T-helper 1 cell (primary cell): ENCODE measurements at places on chromosomes 12 and 14.

- no peak for DNase-seq
Observed at GRCh38 chr14:105258846-105259245, 10.5 kb downstream of the BTBD6 start.

GRCh38 chr14:105485739-105486162 is 935 bp upstream of the CRIP1 start:
- DNase-seq, result peak; percentile 46

GRCh38 chr12:125069616-125070015 is 4.4 kb downstream of the AACS start:
- no peak for DNase-seq

DNA sequence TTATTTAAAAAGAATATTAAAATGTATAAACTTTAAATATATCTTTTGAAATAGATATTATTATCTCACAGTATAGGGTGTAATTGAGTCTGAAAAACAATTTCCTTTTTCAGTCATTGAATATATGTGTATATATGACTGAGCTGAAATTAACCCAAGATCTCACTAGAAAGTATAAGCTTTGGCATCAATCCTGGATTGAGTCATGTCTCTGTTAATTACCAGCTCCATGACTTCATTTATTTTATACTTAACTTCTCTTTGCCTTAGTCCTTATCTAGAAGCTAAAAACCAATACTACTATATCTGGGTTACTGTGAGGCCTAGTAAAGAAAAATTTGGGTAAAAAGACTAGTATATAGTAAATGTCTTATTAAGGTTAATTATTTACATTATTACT is 1020.3 kb downstream of the LRFN5 start:
- DNase-seq, result no peak

DNA sequence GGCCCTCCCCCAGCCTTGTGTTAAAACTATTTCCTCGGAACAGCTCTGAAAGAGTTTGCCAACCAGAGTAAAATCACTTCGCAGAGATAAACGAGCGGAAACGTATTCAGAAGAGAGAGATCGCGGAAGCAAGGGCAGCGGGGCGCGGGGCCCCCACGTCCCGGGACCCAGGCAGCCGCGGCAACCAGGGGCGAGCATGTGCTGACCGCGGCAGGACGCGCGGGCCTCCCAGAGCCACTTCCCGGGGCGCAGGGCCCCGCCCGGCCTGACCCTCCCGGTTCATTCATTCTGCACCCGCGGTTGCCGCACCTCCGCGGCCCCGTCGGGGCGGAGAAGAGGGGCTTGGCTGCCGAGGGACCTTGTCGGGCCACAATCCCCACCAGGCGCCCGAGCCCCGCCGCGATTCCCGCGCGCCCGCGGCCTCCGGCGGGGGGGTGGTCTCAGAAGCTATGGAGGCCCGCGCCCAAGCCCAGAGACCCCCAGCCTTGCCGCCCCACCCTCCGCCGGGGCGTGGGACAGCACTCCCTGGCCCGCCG is 598 bp downstream of the UBE2N start:
- DNase-seq, result peak; percentile 45

DNA sequence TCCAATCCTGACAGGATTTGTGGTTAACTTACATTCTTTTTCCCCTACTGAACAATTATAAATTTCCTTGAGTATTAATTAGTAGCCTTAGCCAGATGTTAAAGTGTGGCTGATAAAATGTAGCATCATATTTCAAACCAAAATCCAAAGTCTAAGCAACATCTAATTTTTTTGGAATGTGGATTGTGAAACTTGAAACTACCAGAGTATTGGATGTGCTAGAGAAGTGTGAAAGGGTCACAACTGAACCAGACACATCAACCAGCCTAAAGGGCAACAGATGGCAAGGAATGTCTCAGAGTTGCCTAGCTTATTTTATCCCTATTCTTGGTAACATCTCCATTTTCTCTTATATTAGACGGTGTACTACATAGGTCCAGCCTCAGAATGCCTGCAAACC is 153.1 kb upstream of the DCN start:
- no peak for DNase-seq

GRCh38 chr12:119512772-119513497 is 80.6 kb upstream of the TMEM233 start:
- no peak for DNase-seq

DNA sequence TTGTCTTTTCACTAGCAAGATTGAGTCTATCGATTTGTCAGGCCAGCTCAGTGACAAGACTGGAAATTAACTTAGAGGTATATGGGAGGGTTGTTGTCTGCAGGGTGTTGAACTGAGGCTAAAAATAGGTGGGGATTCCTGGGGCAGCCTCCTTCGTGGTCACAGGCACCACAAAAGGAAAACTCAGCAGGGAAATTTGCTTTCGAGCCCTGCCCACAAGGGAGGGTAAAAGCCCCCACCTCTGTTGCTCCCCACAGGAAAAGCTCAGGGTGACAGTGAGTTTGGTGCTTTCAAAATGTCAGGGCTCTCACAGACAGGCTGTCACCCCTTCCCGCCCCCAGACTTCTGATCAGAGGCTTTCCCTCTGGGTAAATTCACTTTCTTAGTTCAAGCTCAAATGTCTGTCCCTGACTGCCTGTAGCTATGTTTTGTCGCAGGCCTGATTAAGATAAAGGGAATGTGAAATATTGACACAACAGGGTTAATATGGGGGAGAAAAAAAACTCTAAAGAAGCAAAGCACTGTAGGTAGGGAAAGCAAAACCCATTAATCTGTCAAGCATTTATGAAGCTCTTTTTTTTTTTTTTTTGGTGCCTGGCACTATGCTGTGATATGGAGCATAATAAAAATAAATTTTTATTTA is 11.7 kb upstream of the NFKBIA start:
- DNase-seq, result peak; percentile 62

DNA sequence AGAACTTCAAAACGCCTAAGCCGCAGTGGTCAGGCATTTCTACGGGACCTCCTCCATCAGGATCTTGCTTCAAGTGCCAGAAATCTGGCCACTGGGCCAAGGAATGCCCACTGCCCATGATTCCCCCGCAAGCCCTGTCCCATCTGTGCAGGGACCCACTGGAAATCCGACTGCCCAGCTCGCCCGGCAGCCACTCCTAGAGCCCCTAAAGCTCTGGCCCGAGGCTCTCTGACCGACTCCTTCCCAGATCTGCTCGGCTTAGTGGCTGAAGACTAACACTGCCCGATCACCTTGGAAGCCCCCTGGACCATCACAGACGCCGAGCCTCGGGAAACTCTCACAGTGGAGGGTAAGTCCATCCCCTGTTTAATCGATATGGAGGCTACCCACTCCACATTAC is 1113.0 kb upstream of the TMEM132C start:
- DNase-seq, result no peak

DNA sequence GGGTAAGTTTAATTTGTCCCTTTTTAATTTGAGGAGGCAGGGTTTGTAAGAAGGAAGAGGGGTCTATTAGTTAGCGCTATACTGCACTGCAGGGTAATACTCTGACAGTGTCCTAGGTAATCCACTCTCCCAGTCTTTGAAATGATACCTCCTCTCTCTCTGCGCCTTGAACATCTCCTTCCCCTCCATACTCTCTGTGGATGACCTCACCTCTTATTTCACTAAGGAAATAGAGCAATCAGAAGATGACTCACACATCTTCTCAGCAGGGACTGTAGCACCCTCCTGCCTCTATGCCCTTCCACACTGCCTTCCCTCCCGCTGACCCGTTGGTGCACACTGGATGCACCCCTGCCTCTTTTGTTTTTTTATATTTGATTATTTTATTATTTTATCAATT is 94.2 kb downstream of the GRIP1 start:
- no peak for DNase-seq

GRCh38 chr14:53943751-53944083 is 12.9 kb downstream of the BMP4 start:
- DNase-seq, result no peak

DNA sequence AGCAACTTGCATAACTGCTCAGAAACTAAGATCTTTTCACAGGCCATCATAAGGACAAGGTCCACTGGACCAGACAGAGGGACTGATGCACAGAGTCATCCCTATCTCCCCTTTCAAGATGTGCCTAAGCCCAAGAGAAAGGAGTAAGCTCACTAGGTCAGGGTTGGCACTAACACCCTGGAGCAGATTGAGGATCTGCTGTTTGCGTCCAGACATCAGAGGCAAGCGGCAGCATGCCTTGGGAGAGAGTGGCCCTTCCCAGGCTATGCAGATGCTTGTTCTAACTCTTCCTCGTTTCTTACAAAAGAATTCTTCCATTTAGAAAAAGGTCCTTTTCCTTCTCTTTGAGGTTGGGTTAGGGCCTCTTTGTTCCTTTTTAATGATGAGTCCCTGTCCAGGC is 187.2 kb downstream of the KCNA5 start:
- DNase-seq, result no peak
